Lower lobe of right lung (tissue), 2 donors: ENCODE measurements at places on chromosomes 11 and 22. TPM values are rescaled to one million over a fixed set of nuclear protein-coding genes. Genes with fewer than 3 reads are reported as not detected.

DNA sequence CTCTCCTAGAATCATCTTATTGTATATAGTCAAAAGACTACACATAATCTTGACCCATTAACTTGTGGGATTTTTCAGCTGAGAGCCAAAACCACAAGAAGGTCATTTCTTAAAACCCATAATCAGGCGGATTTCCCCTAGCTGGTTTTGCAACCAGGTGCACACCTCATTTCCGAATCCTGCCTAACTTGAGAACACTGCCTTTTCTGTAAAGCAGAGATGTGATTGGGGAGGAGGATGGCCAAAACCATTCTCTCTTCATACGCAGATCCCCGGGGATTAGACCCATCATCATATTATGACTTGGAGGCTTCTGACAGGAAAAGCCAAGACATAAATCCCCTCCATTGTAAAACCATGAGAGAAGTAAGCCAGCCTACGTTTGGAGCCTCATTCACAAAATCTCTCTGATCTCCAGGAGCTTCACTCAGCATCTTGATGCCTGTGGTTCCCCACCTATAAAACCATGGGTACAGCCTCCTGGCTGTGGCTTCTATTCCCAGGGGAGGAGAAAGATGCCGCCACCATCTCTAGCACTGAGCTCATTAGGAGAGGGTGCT, 191.3 kb downstream of the KIF18A start:
- DNase-seq: no peak

C22orf31 gene
- total RNA-seq: not detected

DNA sequence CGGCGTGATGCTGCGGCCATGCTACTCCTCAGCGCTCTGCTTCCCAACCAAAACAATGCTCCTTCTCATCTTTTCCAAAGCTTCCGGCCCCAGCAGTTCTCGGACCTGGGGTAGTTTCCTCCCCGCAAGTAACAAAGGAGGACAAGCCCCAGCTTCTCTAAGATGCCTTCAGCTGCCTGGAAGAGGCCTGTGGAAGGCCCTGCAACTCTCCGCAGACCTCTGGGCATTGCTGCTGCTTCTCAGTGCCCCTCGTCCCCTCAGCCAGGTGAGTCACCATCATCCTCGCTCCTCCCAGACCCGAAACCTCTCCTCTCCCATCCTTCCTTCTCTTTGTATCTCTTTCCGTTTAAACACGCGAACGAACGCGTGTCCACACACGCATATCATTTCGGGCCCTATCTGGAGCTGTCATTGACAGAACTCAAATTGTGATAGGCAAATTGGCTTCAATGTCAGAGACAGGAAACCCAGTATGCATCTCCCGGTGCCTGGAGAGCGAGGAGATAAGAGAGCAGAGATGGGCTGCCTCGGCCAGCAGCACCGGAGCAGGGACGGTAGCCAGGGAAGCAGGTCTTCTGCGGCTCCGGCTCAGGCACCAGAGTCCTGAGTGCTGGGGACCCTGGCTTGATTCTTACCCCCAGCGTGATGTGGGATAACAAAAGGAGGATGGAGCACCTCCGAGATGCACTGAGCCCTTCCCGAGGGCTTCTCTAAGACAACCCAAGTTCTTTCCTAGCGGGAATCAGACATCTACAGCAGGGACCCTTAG, 22.0 kb upstream of the JAM3 start:
- DNase-seq: no peak

CCDC116 gene
- total RNA-seq: 0.41 TPM

- DNase-seq: no peak
Measured at GRCh38 chr11:56950510-56950909, 38.2 kb upstream of the OR5AK2 start.

GRCh38 chr11:126318574-126319373, 14.9 kb downstream of the DCPS start:
- peak; percentile 36 for DNase-seq
